ENCODE measurements at places on chromosomes 1 and 21.

DNA sequence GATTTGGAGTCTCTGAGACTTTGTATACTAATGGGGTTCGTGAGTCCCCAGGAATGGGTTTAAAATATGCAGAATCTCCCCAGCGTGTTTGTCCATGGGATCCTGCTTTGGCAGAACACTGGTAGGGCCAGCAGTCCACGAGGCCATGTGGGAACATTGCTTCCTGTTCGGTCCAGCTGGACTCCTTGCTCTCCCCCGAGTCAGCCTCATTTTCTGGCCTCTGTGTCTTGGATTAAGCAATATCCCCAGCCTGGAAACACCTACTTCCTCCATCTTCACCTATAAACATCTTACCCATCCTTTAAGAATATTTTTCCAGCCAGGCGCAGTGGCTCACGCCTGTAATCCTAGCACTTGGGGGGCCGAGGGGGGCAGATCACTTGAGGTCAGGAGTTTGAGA lies 142.4 kb downstream of the NAV1 start:
- DNase-seq, result no peak

GRCh38 chr1:186456729-186457255 lies 4.1 kb downstream of the PDC start:
- DNase-seq, result no peak

DNA sequence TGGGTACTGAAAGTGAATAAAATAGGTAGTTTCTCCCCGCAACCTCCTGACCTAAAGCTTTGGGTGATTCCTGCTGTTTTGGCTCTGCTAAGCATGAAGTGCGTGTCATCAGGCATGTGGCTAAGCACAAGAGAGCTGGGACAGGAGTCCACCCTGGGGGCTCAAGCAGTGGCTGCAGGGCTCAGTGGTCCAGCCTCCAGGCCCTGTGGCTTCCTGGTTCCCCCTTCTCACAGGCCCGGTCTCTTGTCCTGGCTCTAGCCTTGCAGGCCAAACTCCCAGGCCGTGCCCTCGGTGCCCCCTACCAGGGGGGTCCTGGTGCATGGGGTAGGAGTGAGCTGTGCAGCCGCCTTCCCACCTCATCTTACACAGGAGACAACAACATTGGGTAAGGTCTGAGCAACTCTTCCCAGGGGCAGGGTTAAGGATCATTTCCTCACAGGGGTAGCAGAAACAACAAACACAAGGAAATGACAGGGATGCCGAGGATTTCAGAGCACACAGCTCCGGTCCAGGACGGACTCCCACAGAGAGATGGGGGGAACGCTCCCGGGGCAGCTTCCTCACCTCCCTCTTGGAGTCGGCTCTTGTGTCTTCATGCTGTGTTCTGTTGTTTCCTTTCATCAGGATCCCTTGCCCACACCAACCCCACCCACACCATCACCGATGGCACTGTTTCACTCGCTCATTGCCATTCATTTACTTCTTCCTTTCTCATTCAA lies 19.8 kb upstream of the SLC2A1 start:
- no peak for DNase-seq

DNA sequence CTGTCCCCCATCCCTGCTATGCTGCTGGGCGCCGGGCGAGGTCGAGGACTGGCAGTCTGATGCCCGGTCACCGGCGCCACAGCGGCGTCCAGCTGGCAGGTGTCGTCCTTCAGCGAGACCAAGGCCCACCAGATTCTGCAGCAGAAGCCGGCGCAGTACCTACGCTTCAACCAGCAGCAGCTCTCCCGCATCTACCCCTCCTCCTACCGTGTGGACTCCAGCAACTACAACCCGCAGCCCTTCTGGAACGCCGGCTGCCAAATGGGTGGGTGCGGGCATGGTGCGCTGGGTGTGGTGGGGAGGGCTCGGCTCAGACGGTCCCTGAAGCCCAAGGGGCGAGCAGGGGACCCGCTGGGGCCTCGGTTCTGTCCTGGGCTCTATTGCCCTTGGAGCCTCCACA lies 20.7 kb downstream of the PLCH2 start:
- no peak for DNase-seq

DNA sequence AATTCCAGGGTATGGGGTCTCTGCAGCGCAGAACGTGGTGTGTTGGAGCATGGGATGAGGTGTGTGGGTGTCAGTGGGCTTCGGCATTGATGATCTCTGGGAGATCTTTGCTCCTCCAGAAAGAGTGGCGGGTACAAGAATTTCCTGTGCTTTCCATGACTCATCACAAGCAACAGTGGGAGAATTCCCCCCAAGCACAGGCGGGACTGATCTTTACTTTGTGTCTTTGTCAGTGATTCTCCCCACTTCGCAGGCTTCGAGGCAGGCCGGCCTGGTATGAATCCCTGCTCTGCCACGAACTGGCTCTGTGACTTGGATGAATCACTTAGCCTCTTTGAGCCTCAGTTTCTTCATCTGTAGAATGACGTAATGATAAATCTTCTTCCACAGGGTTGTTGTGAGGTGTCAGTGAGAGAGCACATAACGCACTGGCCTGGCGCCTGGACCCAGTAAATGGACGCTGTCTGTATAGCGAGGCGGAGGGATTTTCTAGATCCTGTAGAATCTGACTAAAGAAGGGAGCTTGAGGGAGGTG lies 2.0 kb downstream of the OPRD1 start:
- DNase-seq, result no peak

DNA sequence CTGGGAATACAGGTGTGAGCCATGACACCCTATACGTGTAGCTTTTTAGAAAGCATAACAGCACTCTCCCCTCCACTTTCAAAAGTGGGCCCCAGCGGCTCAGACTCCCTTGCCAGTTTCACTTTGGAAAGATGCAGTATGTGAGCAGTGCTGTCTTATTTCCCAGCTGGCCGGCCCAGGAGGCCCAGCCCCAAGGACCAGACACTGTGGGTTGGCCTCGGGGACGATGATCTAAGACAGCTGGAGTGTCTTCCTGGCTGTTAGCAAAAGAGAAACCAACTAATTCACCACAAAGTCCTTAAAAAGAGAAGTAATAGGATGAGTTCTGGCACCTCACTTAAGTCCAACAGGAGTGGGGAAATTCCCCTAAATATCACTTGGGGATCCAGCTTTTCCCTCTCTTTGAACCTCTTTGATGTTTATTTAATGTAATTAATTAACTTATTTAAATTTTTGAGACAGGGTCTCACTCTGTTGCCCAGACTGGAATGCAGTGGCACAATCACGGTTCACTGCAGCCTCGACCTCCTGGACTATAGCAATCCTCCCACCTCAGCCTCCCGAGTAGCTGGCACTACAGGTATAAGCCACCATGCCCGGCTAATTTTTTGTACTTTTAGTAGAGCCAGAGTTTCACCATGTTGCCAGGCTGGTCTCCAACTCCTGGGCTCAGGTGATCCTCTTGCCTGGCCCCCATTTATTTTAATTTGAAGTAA lies 17.6 kb upstream of the CLIC4 start:
- DNase-seq, result peak; percentile 26

- no peak for DNase-seq
Measured at GRCh38 chr21:14115646-14116045, 95.1 kb downstream of the LIPI start.

GRCh38 chr1:24085007-24085406 lies 26.9 kb downstream of the MYOM3 start:
- no peak for DNase-seq

GRCh38 chr1:232529747-232530146 lies 100.2 kb downstream of the SIPA1L2 start:
- DNase-seq, result no peak

- DNase-seq, result no peak
Measured at GRCh38 chr1:213423605-213424004, 372.6 kb downstream of the RPS6KC1 start.

GRCh38 chr1:41936107-41936506 lies 17.4 kb upstream of the HIVEP3 start:
- no peak for DNase-seq

- DNase-seq, result no peak
Measured at GRCh38 chr1:239061770-239062169, 324.6 kb upstream of the CHRM3 start.

- DNase-seq, result no peak
Measured at GRCh38 chr1:18283601-18284385, 176.2 kb downstream of the IGSF21 start.

DNA sequence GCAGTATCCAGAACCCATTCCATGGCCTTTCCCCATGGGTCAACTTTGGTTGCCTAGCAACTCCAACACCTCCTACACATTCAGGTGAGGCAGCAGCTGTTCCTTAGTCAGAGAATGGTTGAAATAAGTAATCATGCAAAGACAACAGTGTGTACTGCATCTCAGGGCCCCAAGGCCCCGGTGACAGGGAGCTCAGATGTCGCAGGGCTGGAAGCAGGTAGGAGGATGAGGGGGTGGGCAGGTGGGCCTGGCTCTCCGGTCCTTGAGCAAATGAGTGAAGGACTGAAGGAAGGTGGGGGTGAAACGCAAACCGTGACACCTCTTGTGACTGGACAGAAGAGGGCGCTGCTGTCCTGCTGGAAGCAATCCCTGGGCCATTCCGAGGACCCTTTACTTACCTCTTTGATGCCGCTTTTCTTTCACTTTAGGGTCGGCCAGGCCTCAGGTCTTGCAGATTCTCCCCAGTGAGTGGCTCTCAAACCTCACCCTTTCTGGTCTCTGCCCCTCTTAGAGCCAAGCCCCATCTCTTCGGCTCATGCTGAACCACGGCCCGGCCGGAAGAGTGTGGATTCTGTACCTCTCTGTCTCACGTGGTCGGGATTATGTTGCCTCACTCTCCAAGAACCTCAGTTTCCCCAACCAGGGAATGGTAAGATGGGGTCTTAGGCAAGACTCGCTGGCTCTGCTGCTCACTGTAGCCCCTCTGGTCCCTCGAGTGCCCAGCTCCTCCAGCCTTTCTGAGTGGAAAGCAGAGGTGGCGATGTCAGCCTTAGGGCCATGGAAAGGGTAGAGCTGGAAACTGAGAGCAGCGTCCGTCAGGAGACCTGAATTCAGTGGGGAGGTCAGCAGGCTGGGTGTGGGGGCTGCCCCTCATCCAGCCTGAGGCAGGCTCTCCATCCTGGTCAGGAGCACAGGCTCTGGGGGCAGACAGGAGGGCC lies 5.6 kb upstream of the KCNA10 start:
- DNase-seq, result peak; percentile 53

- DNase-seq, result no peak
Measured at GRCh38 chr1:191804311-191804710, 354.0 kb upstream of the RGS18 start.

DNA sequence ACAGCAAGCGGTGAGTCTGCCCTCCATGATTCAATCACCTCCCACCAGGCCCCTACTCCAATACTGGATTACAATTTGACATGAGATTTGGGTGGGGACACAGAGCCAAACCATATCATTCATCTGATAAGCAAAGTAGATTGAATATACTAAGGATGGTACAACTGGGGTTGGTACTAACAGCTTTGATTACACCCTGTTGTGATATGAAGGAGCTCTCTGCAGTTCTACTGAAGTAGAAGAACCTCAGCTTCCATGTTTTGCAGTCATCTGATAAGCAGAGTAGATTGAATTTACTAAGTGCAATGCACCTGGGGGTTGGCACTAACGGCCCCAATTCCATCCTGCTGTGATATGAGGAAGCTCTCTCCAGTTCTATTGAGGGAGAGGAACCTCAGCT lies 31.1 kb downstream of the RWDD3 start:
- no peak for DNase-seq

DNA sequence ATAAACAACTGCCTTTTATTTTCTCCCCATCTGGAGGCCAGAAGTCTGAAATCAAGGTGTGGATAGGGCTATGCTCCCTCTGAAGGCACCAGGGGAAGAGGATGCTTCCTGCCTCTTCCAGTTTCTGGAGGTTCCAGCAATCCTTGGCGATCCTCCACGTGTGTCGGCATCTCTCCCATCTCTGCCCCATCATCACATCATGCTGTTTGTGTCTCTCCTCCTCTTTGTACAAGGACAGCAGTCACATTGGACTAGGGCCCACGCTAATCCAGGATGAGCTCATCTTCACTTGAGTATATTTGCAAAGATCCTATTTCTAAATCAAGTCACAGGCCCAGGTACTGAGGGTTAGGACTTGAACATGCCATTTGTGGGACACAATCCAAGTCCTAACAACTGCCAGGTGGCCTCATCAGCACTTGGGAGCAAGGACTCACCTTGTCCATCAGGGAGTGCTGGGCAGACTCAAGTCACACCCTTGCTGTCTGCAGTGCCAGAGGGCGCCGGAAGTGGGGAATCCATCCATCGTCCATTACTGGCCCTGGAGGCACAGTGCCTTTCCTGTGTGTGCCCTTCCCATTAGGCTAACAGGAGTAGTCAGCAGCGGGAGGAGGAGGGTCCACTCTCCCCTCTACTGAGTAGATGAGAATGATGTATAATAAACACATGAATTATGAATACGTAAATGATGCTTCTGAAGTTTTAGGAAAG lies 185.4 kb upstream of the AJAP1 start:
- no peak for DNase-seq

Measured in stimulated activated naive CD8-positive, alpha-beta T cell treated with anti-CD3 and anti-CD28 coated beads, Interleukin-15, Interleukin-2, amounts not matched to agents 100 U/mL and 50 U/mL, for 24 hours (primary cell).